ENCODE measurements at places on chromosomes 6 and 20. TPM values are rescaled to one million over a fixed set of nuclear protein-coding genes. Genes with fewer than 3 reads are reported as not detected.

Gene DLK2
- total RNA-seq, result 2.0 TPM

GRCh38 chr6:35474131-35474941, 6.1 kb downstream of the RPL10A start:
- H3K27me3 ChIP-seq, result no peaks in the 10 kb centered on the region
- H3K4me1 ChIP-seq, result peaks cover 21% of the 10 kb centered on the region
- DNase-seq, result no peak
- no peak overlapping the region for H3K4me3 ChIP-seq
- peaks cover 79% of the 10 kb centered on the region for H3K36me3 ChIP-seq

Gene SOX18
- total RNA-seq, result 2.2 TPM

Gene MCUR1
- 16.1 TPM for total RNA-seq

- DNase-seq, result no peak
- no peak overlapping the region for H3K27ac ChIP-seq
- no peak overlapping the region for H3K4me3 ChIP-seq
- H3K4me1 ChIP-seq, result no peaks in the 10 kb centered on the region
These were observed 303.5 kb downstream of the PTPRK start for GRCh38 chr6:128216917-128217316.

Gene CLVS2
- 0.53 TPM for total RNA-seq

DNA sequence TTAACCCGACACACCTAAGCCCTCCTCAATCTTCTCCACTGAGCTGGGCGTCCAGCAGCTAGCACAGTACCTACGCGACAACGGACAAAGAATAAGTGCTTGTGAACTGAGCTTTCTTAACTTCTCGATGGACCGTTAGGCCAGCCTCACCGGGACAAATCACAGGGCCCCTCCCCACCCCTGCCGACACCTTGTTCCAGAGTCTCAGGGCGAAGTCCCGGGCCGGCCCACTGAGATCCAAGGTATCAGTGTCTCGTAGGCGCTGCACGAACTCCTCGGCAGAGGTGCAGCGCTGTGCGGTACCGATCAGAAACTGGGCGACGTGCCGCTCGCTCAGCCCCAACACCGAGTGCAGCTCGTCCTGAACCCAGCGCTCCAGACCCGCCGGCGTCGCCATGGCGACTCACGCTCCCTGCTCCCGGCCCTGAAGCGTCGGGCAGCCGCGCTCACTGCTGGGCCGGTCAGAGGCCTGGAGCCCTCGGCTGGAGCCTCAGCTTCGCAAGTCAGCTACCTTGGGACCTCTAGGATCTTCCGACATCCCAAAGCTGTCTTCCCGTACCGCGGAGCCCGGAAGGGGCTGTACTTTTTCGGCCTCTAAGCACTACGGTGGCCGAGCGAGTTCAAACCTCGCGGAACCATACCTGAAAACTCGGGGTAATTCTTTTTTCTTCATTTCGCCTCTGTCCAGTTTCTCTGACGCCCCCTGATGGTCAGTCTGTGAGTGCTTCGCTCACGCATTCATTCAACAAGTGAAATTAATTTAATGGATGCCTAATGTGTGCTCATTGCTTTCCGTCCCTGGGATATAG, at the start of gene DHX16:
Gene DHX16, minus strand, starts transcription at position 562 of the 809 bp plus-strand sequence. Its CDS starts 165 bp downstream, at position 397.
- DNase-seq, result peak; percentile 99
- peak within 1 kb of the TSS; percentile 48 for H3K27ac ChIP-seq
- H3K4me3 ChIP-seq, result peak within 1 kb of the TSS; percentile 74
- H3K36me3 ChIP-seq, result peaks cover 47% of the 10 kb centered on the region
- peaks cover 10% of the 10 kb centered on the region for H3K4me1 ChIP-seq
- no peaks in the 10 kb centered on the region for H3K27me3 ChIP-seq

GRCh38 chr6:166852451-166852975, 103.8 kb downstream of the RNASET2 start:
- H3K4me1 ChIP-seq, result no peaks in the 10 kb centered on the region
- no peaks in the 10 kb centered on the region for H3K27me3 ChIP-seq
- H3K4me3 ChIP-seq, result no peak overlapping the region
- no peak overlapping the region for H3K27ac ChIP-seq
- no peaks in the 10 kb centered on the region for H3K36me3 ChIP-seq

Gene RFX6
- not detected for total RNA-seq

- H3K4me1 ChIP-seq, result no peaks in the 10 kb centered on the region
- peak; percentile 30 for DNase-seq
- H3K27ac ChIP-seq, result no peak overlapping the region
- no peaks in the 10 kb centered on the region for H3K27me3 ChIP-seq
- H3K4me3 ChIP-seq, result no peak overlapping the region
These were observed 36.1 kb upstream of the MAP7 start for GRCh38 chr6:136586295-136586694.

DNA sequence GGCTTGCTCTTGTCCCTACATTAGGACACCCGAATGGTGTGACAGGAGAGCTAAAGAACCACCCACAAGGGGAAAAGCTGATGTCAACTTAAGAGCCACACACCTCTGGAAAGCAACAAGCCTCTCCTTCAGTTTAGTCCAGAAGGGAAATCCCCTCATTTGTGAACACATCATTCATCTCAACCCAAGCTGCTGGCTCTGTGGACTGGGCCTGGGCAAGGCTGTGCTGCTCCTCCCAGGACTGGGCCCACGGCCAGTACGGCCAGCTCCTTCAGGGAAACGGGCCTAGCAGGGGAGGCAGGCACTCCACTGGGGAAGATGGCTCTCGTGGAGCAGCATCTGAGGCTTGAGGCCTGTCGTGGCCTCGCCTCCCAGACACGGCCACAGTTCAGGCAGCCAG, 12.8 kb upstream of the SLC4A11 start:
- no peak for DNase-seq
- no peak overlapping the region for H3K4me3 ChIP-seq
- H3K27ac ChIP-seq, result no peak overlapping the region
- peaks cover 33% of the 10 kb centered on the region for H3K27me3 ChIP-seq
- peaks cover 13% of the 10 kb centered on the region for H3K4me1 ChIP-seq

DNA sequence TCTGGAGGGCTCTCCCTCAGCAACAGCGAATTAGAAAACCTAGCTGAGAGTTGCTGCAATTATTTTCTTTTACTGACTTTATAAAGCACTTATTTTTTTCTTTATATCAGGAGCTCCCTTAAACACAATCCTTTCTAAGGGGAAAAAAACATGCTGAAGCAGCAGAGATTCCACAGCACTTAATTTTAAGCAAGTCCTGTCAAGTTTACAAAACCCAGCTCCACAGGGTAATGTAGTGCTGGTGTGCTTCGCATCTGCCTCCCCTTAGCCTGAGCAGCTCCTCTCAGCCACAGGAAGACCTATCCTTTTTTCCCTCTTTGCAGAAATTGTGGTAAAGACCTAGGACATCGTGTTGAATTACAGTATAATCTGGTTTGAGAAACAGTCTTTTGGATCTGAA, 208.1 kb upstream of the SYNDIG1 start:
- no peak overlapping the region for H3K4me3 ChIP-seq
- no peaks in the 10 kb centered on the region for H3K36me3 ChIP-seq
- H3K27ac ChIP-seq, result no peak overlapping the region
